ENCODE measurements at places on chromosomes 12 and 14.

GRCh38 chr14:65210118-65210821 is 108.0 kb upstream of the MAX start:
- no peak for DNase-seq

- no peak for DNase-seq
These were observed 835 bp downstream of the MYL6 start for GRCh38 chr12:56158926-56159461.

DNA sequence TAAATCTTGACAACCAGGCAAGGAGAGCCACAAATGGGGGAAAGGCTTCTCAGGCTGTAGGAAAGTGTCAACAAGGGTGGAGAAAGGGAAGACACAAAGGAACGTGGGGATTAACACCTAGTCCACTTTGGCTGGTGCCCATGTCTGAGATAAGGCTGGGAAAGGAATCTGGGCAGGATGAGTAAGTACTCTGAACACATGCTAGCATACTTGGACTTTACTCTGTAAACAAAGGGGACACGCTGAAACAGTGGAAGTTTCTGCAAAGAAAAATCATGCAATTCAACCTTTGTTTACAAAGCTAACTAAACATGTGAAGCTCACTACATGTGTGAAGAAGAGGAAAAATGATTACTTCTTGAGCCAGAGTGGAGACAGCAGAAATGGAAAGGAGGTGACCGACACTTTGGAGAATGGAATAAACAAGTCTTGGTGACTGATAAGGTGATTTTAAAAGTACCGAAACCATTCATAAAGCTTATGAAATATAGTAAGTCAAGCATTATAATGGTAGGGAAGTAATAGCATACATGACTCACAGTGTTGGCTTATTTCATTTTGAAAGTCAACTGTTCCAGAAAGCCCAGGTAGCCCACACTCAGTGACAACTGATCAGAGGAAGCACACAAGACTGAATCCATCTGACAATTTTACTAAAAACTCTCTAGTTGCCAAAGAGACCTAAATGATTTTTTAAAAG is 13.2 kb downstream of the CPNE8 start:
- no peak for DNase-seq

DNA sequence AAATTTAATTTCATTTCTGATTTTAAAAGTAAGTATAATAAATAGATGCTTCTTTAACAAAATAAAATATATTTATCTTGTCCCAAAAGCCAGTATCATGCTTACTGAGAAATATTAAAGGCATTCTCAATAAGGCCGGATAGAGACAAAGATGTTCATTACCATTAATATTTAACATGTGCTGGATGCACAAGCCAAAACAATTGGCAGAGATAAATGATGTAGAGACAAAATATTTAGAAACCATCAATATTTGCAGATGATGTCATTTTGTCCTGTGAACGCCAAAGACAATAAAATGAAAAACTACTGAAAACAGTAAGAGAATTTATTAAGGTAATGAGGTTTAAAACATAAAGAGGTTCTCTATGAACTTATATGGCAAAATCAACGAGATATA is 313.5 kb downstream of the ITPR2 start:
- DNase-seq: no peak

GRCh38 chr12:116382686-116383530 is 105.4 kb upstream of the MED13L start:
- DNase-seq: no peak

- DNase-seq: no peak
These were observed 759.6 kb upstream of the TMEM132C start for GRCh38 chr12:127507341-127507740.

DNA sequence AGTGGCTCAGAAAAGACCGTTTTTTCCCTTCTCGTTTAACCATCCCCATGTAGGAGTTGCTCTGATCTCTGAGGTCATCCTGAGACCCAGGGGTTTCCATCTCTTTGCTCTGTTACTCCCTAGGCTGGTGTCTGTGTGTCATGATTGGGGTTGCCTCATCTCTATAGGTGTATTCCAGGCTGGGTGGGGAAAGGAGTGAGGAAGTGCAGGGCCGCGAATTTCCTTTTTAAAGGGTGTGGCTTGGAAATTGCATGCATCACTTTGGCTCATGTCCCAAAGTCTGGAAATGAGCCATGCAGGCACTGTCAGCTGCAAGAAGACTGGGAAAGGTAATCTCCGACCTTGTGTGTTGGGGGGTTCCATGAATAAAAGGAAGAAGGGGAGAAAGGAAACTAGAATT is 201.9 kb downstream of the AACS start:
- DNase-seq: no peak

GRCh38 chr14:61179061-61179690 is 102.0 kb downstream of the TMEM30B start:
- no peak for DNase-seq

DNA sequence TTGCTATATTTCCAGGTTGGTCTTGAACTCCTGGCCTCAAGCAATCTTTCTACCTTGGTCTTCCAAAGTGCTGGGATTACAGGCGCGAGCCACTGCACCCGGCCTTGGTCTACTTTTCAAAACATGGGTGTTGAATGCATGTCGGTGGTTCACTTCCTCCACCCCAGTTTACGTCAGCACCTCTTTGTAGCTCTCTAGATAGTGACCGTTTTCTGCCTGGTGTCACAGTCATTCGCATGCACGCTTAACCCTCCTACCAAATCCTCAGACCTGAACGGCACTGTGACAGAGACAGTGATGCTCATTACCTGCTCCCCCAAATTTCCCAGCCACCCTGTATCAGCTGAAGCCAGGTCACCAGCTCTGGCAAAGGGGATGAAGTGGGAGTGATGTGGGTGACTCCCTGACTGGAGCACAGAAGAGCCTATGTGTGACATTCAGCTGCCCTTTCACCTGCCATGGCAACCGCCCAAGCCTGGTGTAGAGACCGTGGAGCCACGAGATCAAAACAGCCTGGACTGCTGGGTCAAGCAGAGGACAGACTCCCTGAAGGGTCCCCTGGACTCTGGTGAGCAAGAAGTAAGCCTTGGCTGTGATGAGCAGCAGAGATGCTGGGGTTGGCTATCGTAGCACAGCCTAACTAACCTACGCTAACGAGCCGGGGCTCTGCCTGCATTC is 66.2 kb upstream of the GPR68 start:
- no peak for DNase-seq
